ENCODE measurements at places on chromosomes 4 and X.

DNA sequence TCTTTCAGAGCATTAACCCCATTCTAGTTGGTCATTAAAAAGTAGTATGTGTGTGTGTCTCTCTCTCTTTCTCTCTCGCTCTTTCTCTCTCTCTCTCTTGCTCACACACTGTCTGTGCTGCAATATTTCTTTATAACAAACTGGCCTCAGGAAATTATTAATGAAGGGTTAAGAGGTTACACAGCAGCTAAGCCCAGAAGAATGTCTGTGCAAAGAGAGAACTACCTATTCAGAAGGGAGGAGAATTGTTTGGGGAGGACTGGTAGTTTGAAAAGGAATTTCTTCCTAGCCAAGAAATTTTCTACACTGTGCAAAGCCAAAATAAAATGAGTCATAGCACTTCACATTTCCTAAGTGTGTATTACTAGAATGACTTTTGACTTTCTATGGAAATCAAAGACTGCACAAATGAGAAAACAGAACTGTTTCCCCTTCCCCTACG, 22.2 kb downstream of the PDGFC start:
- no peak for DNase-seq

GRCh38 chr4:168673476-168673875, 176.6 kb downstream of the PALLD start:
- DNase-seq, result no peak

GRCh38 chr4:54513204-54513603, 144.6 kb upstream of the KIT start:
- DNase-seq, result no peak

GRCh38 chr4:153252122-153252521, 47.9 kb downstream of the TRIM2 start:
- DNase-seq, result no peak

DNA sequence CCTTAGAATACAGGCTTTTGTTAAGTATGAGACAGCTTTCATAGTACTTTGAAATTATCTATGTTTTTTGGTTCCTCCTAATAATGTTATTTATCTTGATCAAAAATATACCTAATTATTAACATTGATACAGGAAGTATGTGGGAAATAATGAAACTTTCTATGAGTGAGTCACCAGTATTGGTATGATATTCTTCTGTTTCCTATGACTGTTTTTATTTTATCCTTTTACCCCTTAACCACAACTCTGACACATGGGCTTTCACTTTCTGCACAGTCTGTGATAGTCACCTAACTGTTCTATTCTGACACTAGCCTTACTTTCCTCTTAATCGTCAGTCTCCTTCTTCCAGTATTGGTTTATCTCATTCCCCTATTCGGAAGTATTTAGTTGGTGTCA, 4.7 kb downstream of the THAP9 start:
- DNase-seq, result no peak

All from activated T-cell treated with anti-CD3 and anti-CD28 coated beads for 1 hour (primary cell).